ENCODE measurements at places on chromosomes 3 and 15. TPM values are rescaled to one million over a fixed set of nuclear protein-coding genes. Genes with fewer than 3 reads are reported as not detected.

The GOLGA8J gene
- not detected for total RNA-seq

The GCSAM gene
- under 0.01 TPM for total RNA-seq

The GOLGA6D gene
- total RNA-seq, result under 0.01 TPM

The SLC33A1 gene
- 81.7 TPM for total RNA-seq

The LCMT2 gene
- 9.9 TPM for total RNA-seq

The PRR20G gene
- not detected for total RNA-seq

The TNFAIP8L3 gene
- total RNA-seq, result 4.1 TPM

The HIGD2B gene
- not detected for total RNA-seq

The SUCNR1 gene
- not detected for total RNA-seq

The SLC28A1 gene
- total RNA-seq, result not detected

The TP63 gene
- total RNA-seq, result 254 TPM

The ATP1B3 gene
- total RNA-seq, result 101 TPM

The ABTB1 gene
- total RNA-seq, result 6.9 TPM

The SMCO1 gene
- total RNA-seq, result not detected

The VEPH1 gene
- 0.43 TPM for total RNA-seq

The GOLGA8T gene
- total RNA-seq, result not detected

The ADAMTS9 gene
- total RNA-seq, result 0.34 TPM

Measured in nasal cavity respiratory epithelium epithelial cell of viscerocranial mucosa (primary cell).